ENCODE measurements at places on chromosomes 16 and 17.

GRCh38 chr17:8747742-8748141 lies 3.1 kb upstream of the CCDC42 start:
- DNase-seq = no peak

GRCh38 chr16:23949630-23950290 lies 114.0 kb downstream of the PRKCB start:
- DNase-seq = no peak

- DNase-seq = no peak
Observed at GRCh38 chr16:3814755-3815154, 65.8 kb downstream of the CREBBP start.

- DNase-seq = peak; percentile 26
Observed at GRCh38 chr17:51056813-51057510, 63.7 kb downstream of the SPAG9 start.

DNA sequence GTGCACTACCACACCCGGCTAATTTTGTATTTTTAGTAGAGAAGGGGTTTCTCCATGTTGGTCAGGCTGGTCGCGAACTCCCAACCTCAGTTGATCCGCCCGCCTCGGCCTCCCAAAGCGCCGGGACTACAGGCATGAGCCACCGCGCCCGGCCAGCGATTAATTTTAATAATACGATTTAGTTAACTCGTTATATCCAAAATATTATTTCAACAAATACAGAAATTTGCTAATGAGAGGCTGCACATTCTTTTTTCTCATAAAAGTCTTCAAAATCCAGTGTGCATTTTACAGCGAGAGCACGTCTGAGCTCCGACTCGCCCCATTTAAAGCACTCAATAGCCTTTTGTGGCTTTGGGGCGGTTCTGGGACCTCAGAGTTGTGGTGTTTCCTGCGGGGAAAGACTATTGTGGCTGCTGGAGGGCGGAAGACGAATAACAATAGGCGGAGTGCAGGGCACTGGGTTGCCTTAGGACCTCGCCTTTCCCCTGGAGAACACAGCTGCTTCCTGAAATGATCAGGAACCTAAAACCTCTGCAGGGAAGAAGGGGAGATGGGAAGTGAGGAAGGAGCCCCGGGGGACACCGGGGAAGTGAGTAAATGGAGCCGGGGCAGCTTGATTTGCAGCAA lies 2.9 kb upstream of the ZSCAN10 start:
- no peak for DNase-seq

GRCh38 chr17:37527249-37527851 lies 37.7 kb downstream of the DUSP14 start:
- no peak for DNase-seq

DNA sequence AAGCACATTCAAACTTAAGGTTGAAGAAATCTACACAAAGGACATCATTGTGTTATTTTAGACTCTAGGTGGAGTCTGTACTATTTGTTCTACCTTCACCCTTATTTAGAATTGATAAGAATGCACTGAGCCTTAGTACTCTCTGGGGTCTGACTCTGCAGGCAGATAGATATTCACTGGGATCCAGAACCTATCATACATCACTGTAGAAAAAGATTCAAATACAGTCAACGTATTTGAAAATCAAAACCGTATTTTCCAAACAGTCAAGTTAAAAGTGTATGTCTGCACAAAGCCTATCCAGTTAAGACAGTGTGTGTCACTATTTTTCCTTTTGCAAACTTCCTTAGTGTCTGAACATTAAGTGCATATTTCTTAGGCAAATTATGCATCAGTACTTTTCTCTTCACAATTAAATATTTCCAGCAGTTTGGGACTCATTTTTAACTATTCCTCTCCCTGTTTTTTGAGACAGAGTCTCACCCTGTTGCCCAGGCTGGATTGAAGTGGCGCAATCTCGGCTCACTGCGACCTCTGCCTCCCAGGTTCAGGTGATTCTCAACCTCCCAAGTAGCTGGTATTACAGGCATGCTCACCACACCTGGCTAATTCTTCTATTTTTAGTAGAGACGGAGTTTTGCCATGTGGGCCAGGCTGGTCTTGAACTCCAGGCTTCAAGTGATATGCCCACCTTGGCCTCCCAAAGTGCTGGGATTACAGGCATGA lies 22.3 kb downstream of the MOSMO start:
- no peak for DNase-seq

DNA sequence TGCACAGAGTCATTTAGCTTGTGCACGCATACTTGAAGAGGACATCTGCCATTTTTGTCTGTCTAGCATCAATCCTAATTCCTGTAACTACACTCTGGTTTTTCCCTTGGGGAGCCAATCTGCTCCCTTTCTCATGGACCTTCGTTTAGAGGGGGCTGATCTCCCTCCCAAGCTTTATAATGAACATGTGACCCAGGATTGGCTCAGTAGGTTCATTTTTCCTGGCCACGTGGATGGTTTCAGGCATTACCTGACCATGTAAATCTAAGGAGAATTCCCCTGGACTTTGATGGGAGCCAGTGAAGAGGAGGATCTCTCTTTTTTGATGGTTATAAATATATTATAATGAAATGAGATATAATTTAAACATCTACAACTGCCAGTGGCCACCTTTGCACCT lies 56.8 kb upstream of the HS3ST2 start:
- DNase-seq = no peak

GRCh38 chr17:41118721-41119120 lies 548 bp upstream of the KRTAP4-11 start:
- DNase-seq = no peak

DNA sequence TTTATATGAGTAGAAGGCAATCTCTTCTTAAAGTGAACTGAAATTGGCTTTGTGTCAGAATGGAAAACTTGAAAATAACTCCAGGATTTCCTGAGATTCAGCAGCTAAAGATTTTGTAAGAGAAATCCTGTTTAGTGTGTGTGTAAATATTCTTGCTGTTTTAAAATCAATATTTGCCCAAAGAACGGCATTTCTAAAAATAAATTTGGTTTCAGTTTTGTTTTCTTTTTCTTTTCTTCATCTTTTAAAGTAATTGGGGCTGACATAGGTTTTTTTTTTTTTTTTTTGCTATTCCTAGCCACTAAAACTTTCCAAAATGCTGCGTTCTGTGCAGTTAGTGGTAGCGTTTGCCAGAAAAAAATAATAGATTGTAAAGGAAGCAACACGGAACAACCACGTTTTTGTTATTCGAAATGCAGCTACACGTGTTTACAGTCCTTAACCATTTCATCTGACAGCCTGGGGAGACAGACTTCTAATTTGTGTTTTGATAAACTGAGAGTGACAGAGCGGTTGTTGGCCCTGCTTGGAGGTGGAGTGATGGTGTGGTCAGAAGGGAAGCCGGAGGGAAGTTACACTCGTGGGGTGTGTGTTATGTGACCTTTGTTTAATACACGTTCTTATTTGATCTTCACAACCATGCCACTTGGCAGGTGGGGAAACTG lies 21.6 kb upstream of the SMPD3 start:
- no peak for DNase-seq

DNA sequence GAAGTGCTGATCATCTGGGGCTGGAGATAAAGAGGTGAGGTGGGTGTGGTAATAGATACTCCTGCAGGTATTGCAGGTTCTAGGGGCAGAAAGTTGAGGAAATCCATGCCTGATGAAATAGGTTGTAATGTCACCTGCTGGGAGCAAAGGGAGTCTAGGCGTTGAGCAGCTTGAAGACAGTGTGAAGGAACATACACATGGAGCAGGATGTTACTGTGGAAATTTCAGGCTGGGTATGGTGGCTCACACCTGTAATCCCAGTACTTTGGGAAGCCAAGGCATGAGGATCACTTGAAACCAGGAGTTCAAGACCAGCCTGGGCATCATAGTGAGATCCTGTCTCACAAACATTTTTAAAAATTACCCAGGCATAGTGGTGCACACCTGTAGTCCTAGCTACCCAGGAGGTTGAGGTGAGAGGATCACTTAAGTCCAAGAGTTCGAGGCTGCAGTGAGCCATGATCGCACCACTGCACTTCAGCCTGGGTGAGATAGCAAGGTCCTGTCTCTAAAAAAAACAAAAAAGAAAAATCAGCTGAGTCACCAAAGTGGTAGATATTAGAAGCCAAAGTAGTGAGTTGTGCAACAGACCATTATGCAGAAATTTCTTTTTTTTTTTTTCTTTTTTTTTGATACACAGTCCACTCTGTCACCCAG lies 9.1 kb upstream of the CRYBA1 start:
- no peak for DNase-seq
